Bronchial epithelial cell (primary cell): ENCODE measurements at places on chromosomes 4 and X. TPM values are rescaled to one million over a fixed set of nuclear protein-coding genes. Genes with fewer than 3 reads are reported as not detected.

Gene PABPC1L2B
- total RNA-seq: not detected in 2 replicates

Gene LNX1
- 1.6 and 3.2 TPM in 2 replicates for total RNA-seq

- no peak for DNase-seq
These were observed 91.0 kb downstream of the PDE5A start for GRCh38 chr4:119537586-119537985.

Gene RNF175
- under 0.01 TPM in 1 of 2 replicates, not detected in the other for total RNA-seq

DNA sequence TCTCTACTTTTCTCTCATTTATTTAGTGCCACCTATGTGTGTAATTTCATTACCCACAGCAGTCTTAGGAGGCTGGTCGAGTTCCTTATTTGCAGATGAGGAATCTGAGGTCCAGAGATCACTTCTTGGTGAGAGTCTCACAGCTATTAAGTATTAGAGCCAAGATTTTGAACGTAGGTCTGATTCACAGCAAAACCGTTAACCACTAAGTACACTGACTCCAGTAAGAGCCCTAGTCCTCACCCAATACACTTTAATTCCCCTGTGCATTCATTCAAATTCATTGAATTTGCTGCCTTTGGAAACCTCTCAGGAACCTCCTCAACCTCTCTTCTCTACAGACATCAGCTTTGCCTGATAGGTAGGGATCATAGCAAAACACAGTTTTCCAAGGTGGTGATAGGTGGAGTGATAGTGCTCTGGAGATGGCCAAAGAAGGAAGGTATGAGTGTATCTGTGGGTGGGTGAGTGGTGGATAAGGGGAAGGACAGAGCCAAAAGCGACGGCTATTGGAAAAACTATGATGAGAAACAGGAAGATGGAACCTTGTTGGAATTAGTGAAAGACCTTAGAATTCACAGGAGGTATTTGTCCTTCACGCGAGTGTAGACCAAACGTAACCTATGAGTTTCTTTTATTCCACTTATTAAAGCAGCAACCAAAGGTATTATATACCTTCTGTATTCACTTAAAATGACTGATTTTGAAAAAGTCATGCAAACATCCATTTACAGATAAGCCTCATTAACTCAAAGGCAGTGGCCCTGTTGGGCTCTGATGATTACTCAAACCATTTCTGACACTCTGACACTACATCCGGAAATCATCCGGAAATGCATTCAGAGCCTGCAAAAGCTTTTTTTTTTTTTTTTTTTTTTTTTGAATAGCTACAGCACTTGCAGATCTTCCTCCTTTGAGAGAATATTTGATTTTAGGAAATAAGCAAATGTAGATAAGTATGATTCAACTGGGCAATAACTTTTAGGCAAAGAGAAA, 6.3 kb downstream of the FMR1 start:
- DNase-seq: no peak

- DNase-seq: no peak
These were observed 992.6 kb downstream of the NLGN4X start for GRCh38 chrX:5236096-5236495.

- no peak for DNase-seq
These were observed 9.5 kb downstream of the MAB21L2 start for GRCh38 chr4:150591406-150591805.

GRCh38 chrX:118215346-118215745, 98.7 kb upstream of the KLHL13 start:
- DNase-seq: peak; percentile 17

Gene ASMT
- under 0.01 and 0.13 TPM in 2 replicates for total RNA-seq

GRCh38 chr4:11151500-11151899, 277.2 kb downstream of the HS3ST1 start:
- DNase-seq: no peak

- no peak for DNase-seq
These were observed 197.0 kb upstream of the SLC7A11 start for GRCh38 chr4:138439143-138439581.

Gene JADE3
- 5.5 and 6.1 TPM in 2 replicates for total RNA-seq

GRCh38 chr4:32002037-32002747, 1282.0 kb downstream of the PCDH7 start:
- DNase-seq: no peak

DNA sequence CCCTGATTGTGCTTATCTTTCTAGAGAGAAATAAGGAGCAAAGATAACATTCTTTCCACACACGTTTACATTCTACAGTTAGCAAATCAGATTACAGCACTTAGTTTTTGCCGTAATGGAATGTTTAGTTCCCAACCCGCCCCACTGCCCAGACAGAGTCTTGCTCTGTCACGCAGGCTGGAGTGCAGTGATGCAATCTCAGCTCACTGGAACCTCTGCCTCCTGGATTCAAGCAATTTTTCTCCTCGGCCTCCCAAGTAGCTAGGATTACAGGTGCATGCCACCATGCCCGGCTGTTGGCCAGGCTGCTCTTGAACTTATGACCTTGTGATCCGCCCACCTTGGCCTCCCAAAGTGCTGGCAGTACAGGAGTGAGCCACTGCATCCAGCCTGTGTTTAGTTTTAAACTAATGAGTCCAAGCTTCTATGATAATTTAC, 8.4 kb upstream of the PRPS1 start:
- peak; percentile 13 for DNase-seq

- DNase-seq: peak; percentile 39
These were observed 73.0 kb downstream of the AFF1 start for GRCh38 chr4:87007528-87008446.

Gene VEGFD
- total RNA-seq: 0.26 TPM in 2 replicates

Gene SMR3B
- not detected in 2 replicates for total RNA-seq

Gene HS6ST2
- total RNA-seq: 9.7 and 16.8 TPM in 2 replicates

DNA sequence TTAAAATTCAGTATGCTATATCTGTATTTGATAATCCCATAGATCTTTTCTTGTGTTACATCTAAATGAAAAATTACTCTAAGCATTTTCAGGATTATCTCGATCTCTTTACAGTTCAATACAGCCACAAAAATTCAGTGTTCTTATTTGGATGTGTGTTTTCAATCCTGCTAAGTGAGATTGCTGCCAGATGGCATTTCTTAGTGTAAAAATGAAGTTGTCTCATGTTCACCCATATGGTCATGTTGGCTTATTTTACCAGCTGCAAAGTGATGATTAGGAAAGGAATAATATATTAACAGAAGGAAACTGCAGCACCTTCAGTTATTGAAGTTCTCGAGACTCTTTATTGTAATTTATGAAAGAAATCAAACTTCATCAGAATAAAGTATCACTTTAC, 12.1 kb upstream of the FAM47A start:
- DNase-seq: no peak

DNA sequence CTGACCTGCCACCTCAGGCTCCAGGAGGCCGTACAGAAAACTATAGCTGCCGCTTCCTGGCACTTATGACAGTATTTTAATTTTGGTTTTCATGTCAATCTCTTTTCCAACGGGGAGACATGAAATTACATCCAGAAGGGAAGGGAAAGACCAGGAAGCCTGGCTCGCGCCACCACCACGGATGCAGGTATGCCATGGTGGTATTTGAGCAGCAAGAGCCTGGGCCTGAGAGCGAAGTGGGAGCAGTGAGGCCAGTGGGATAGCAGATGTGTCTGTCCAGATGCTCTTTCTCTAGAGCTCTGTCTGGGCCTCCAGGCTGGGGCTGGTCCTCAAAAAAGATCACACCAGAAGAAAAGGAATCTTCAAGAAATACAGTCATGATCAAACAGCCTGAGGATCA, 82.5 kb upstream of the CPEB2 start:
- DNase-seq: no peak

Gene FGA
- not detected in 2 replicates for total RNA-seq

Gene PCDH7
- total RNA-seq: 12.1 and 16.4 TPM in 2 replicates

GRCh38 chr4:38612646-38613414, 51.2 kb upstream of the KLF3 start:
- DNase-seq: peak; percentile 30

GRCh38 chr4:181890911-181891310, 352.3 kb upstream of the TENM3 start:
- DNase-seq: no peak

- no peak for DNase-seq
These were observed 43.3 kb downstream of the NHSL2 start for GRCh38 chrX:71953946-71954345.

Gene DHRSX
- 14.1 and 19.0 TPM in 2 replicates for total RNA-seq
